ENCODE measurements at places on chromosomes 16 and 17.

GRCh38 chr16:89845417-89845816 lies 17.1 kb downstream of the SPIRE2 start:
- DNase-seq, result no peak

GRCh38 chr17:50986989-50987660 lies 121.0 kb upstream of the TOB1 start:
- no peak for DNase-seq

GRCh38 chr16:12458591-12459358 lies 344.9 kb downstream of the CPPED1 start:
- no peak for DNase-seq

GRCh38 chr17:46978489-46979146 lies 435 bp downstream of the RPRML start:
- DNase-seq, result no peak

- no peak for DNase-seq
Observed at GRCh38 chr16:69890114-69890891, 60.8 kb upstream of the CLEC18A start.

DNA sequence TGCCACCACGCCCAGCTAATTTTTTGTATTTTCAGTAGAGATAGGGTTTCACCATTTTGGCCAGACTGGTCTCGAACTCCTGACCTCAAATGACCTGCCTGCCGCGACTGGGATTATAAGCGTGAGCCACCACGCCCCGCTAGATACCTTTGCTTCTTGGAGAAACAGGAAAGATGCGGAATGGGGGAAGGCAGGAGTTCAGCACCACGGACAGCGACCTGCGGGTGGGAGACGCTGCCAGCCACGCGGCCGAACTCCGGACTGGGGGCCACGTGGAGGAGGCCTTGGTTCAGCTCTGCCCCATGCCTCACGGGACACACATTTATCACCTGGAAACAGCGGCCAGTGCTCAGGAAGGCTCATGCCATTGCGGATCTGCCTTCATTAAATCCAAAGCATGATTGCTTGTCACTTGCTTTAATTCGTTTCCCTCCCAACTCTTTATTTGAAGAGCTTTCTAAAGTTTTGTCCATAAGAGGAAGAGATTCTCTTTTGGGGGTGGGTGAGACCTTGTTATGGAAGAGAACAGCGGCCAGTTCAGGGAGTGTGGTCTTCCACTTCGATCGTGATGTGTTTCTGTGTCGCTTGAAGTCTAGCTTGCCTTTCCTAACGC lies 219.9 kb downstream of the ENGASE start:
- DNase-seq, result peak; percentile 15

GRCh38 chr16:27551036-27551435 lies 1.1 kb downstream of the KATNIP start:
- no peak for DNase-seq

- no peak for DNase-seq
Observed at GRCh38 chr16:28986046-28986445, 1.2 kb downstream of the LAT start.

DNA sequence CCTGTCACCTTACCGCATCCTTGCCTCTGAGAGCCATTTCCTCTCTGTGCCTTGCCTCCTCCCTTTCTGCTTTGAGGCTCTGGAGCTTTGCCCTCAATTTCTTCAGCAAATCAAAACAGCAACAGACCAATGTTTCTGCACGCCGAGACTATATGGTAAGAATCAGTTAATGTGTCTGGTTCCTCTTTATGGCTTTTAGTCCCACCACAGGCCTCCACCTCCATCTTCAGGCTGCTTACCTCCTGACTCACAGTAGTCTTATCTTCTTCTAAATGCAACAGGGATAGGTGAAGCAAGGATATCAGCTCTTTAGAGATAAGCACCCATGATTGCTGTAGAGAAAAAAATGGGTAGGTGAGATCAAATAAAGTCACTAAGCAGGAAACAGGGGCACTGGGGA lies 9.2 kb upstream of the ALDOC start:
- DNase-seq, result no peak

DNA sequence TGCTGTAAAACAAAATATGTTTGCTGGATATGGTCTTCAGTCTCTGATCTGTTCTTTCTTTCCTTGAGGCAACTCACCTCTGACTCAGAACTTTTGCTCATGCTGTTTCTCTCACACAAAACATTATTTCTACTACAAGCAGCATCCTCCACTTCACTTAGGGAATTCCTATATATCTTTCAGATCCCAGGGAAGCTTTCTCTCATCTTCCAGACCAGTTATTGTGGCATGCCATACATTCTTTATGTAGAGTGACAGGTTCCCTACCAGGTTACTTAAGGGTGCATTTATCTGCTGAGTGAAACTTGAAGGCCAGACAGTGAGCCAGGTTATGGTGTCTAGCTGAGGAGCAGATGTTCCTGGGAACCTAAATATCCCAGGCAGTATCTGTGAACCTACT lies 1226.0 kb downstream of the CDH8 start:
- no peak for DNase-seq

GRCh38 chr17:58314706-58315015 lies 13.9 kb downstream of the TSPOAP1 start:
- DNase-seq, result no peak

- no peak for DNase-seq
Observed at GRCh38 chr17:3952186-3952585, 12.1 kb downstream of the ATP2A3 start.

DNA sequence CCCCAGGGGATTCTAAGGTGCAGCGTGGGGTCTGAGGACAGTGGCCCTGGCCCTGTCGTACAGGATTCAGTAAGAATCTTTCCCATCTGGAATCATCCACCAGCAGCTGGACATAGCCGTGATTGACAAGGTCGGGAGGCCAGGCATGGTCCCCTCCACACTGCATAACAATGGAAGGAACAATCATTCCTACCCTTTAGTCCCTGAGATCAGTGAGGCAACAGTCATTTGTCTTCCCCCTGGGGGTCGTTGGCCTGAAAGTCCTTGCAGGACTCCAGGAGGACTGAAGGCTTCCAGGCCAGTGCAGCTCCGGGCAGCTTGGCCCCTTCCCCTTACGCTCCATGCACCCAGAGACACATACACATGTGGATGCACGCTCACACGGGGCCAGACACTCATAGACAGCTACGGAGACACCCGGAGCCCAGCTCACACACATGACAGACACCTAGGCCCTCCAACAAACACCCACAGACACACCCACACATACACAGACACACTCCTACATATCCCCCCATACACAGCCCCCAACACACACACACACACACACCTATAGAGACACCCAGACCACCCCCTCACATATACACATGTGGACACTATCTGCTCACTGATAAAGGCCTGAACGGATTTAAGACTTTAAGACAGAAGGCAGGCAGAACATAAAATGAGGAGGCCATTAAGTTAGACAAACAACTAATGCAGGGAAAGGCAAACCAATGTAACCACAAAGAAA lies 42.9 kb downstream of the LITAF start:
- no peak for DNase-seq

GRCh38 chr17:16442141-16442540 lies 26.8 kb downstream of the TRPV2 start:
- no peak for DNase-seq

- DNase-seq, result no peak
Observed at GRCh38 chr17:70238646-70239045, 69.3 kb downstream of the KCNJ2 start.

DNA sequence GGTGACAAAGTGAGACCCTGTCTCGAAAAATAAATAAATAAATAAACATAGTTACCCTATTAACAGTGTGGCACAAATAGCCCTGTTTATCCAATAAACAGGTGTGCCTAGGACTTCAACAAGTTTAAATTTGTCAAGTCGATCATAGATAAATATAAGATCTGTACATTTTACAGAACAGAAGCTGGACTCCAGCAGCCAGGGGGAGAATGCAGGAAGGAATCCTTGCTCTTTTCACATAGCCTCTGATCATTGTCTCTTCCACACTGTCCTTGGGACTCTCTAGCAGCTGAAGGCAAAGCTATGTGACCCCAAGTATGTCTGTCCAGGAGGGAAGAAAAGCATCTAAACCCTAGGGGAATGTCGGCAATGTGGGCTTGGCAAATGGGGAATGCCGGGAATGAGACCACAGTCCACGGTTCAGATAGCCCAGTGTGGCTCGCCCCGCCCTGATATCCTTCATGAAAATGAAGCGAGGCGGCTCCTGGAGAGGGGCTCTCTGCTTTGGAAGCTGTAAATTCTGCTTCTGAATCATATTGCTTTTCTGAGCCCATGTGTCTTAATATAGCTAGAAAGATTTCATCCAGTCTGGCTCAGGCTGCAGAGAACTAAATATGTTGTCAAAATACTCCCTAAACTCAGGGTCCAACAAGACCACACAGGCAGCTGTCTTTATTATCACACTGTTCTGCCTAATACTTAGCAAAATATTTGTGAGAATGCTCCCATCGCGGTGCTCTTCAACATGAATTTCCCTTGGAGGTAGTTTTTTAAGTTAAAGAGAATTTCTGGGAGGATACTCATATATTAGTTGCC lies 24.9 kb upstream of the GRB2 start:
- DNase-seq, result no peak

DNA sequence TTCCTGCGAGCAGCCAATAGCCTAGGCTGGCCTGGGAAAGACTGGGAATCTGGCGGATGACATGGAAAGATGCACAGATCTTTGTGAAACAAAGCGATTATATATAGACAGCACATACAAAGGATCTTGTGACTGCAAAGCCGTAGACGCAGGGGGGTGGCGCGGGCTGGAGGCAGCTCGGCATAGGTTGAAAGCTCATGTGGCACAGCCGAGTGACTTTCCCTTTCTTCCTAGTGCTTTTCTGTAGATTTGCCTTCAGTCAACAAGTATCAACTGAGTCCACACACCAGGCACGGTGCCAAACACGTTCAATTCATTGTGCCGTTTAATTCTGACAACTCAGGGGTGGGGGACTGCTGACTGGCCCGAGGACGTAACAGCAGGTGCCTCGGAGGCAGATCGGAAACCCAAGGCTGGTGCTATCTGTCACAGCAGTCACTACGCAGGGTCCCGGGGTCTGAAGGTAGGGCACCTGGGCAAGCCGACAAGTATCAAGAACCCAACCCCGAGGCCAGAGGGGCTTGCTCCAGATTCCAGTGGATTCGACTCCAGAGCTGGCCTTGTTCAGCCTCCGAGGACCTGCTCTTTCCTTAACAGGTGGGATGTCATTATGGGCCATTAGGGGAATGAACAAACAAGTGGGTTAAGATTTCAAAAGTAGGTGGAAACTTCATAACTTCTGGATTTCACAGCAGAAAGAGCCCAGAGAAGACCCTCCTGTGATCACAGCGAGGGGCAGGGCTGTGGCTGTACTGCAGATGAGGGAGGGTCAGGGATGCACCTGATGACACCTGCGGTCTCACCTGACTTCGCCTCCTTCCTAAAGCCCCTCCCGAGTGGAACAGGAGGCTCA lies 5.9 kb downstream of the PAM16 start:
- DNase-seq, result no peak

- no peak for DNase-seq
Observed at GRCh38 chr17:28735242-28735722, 6.7 kb downstream of the NEK8 start.

- DNase-seq, result no peak
Observed at GRCh38 chr16:53773881-53774280, 69.9 kb downstream of the FTO start.

GRCh38 chr16:52247737-52248136 lies 299.2 kb downstream of the TOX3 start:
- DNase-seq, result no peak

DNA sequence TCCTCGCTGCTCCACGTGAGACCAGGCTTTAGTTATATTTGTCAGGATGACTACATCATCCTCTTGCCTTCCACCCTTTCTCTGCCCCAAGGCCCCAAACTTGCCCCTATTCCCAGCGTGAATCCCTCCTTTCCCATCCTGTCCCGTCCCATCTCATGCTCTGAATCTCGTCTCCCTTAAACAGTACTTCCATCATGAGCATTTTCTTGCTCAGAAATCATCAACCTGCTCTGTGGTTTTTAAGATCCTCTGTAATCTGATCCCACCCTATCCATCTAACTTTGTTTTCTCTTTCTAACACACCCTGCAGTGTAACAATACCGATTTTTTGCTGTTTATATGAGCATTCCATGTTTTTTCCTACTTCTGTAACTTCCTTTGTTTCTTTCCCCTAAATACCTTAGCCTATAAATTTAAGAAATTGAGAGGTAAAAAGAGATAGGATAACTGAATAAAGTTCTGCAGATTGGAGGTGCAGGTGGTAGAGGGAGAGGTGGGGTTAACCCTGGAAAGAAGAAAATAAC lies 39.7 kb downstream of the MRTFB start:
- DNase-seq, result no peak

DNA sequence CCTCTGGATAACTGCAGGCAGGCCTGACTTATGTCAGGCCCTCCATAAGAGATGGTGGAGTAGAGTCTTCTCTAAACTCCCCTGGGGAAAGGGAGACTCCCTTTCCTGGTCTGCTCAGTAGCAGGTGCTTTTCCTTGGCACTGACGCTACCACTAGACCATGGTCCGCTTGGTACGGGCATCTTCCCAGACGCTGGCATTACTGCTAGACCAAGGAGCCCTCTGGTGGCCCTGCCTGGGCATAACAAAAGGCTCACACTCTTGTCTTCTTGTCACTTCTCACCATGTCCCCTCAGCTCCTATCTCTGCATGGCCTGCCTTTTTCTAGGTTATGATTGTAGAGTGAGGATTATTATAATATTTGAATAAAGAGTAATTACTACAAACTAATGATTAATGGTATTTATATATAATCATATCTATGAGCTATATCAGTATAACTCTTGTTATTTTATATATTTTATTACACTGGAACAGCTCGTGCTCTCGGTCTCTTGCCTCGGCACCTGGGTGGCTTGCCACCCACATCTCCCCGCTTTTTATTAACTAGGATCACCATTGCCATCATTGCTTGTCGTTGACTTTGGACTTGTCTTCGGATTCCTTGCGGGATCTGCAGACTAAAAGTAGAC lies 59.8 kb upstream of the ARL4D start:
- peak; percentile 66 for DNase-seq

GRCh38 chr17:47855737-47856136 lies 4.8 kb upstream of the SP6 start:
- no peak for DNase-seq

DNA sequence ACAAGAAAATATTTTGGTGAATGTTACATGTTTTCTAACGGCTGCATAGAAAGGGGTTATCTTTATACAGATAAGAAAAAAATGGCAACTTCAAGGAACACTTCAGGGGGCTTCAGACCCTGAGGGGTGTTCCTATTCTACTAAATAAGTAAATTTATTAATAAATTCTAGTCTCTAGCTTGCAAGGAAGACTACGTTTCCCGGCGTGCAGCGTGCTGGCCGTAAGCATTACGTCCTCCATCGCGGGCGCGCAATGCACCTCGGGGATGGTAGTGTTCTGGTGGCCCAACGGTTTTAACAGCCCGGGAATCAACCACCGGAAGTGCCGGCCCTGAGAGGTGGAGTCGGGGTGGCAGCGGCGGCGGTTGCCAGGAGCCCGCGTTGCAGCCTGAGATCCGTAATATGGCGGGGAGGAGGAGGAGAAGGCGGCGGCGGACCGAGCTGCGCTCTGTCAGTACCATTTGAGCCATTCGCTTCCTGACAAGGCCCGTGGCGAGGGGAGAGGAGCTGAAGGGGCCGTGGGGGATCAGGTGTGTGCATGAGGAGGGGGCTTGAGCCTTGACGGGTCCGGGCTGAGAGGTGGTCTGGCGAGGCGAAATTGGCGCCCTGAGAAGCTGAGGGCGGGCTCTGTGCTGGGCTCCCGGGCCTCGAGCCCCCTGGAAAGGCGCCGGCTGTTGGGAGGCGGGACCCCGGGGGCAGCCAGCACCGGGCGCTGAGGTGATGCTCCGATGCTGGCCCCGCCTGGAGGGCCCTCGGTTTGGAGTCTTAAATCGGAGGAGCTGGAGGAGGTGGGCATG lies at the start of gene CCP110:
Gene CCP110 (plus strand): TSS at position 384 of the 797 bp plus-strand sequence. CDS start 3,940 bp downstream, outside the sequence.
- peak; percentile 92 for DNase-seq
